ENCODE measurements at places on chromosomes 16 and 17.

DNA sequence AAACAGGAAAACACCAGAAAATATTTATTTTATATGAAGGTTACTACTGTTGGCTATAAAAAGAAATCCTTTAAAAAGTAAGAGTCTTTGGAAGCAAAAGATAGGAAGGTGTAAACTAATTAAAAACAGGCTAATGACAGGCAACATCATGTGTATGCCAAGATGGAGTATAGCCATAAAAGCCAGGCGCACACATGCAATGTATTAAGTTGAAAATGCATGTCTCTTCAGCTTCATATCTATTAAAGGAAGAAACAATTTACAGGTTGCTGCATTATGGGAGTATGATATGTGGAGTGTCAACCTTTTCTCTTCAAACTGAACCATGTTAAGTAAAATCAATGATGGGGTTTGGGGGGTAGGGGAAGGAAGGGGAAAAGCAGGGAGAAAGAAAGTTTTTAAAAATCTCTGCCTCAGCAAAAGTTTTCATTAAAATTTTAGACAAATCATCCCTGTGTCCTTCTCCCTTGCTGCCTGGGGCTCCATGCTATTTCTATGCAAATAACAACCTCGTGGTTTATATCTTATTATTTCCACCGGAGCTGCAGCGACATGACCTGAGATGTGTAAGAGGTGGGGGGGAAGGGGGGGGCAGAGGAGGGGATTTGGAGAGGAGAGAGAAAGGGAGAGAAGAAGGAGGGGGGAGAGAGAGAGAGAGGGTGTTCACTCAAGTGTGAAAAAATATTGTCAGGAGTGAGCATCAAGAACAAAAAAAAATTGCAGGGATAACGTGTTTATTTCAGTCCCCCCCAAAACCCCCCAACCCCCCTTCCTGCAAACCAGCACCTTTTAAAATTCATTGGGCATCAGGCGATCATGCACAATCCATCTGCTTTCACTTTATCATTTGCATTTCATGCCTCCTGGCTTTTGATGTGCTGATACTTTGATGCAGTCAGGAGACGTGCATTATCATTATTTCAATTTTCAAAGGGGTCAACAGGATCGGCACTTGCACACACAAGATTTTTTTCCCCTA is 197.6 kb downstream of the AATF start:
- no peak for DNase-seq

DNA sequence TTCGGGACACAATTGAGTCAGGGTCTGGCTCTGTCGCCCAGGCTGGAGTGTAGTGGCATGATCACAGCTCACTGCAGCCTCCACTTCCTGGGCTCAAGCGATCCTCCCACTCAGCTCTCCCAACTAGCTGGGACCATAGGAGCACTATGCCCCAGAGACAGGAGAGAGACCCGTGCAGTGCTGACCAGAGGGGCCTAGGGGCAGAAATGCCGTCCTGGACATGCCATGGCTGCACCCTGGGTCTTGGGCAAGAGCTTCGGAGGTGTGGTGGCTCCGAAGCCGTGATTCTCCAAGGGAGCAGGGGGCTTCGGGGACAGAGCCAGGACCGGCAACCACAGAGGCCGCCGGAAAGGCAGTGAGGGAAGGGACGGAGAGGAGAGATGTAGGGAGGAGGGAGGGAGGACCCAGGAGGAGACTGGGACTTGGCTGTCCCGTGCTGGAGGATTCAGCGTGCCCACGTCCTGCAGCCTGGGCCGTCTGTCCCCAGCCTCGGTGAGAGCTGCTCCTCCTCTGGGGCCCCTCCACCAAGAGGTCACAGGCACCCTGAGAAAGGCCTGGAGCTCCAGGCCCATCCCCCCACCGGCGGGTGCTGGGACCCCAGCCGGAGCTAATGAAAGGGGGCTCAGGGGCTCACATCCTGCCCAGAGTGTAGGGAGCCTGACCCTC is 21.9 kb downstream of the TPSD1 start:
- DNase-seq: no peak

GRCh38 chr16:85570735-85571562 is 42.2 kb upstream of the GSE1 start:
- no peak for DNase-seq

DNA sequence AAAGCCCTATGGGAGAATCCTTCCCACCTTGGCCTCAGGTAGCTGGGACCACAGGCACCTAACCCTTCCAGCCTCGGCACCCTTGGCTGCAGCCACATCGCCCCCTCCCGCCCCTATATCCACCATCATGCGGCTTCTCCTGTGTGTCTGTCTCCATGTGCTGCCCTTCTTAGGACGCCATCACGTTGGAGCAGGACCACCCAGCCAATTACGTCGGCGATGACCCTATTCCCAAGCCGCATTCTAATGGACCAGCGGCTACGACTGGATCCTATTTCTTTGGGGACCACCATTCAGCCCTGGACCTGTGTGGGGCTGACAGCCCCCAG is 3.3 kb upstream of the CCDC57 start:
- no peak for DNase-seq

- no peak for DNase-seq
Observed at GRCh38 chr17:82424001-82424862, 5.8 kb upstream of the OGFOD3 start.
